ENCODE measurements at places on chromosomes 1 and 21.

GRCh38 chr1:156124557-156125483 is 10.3 kb downstream of the LMNA start:
- peak; percentile 63 for DNase-seq

DNA sequence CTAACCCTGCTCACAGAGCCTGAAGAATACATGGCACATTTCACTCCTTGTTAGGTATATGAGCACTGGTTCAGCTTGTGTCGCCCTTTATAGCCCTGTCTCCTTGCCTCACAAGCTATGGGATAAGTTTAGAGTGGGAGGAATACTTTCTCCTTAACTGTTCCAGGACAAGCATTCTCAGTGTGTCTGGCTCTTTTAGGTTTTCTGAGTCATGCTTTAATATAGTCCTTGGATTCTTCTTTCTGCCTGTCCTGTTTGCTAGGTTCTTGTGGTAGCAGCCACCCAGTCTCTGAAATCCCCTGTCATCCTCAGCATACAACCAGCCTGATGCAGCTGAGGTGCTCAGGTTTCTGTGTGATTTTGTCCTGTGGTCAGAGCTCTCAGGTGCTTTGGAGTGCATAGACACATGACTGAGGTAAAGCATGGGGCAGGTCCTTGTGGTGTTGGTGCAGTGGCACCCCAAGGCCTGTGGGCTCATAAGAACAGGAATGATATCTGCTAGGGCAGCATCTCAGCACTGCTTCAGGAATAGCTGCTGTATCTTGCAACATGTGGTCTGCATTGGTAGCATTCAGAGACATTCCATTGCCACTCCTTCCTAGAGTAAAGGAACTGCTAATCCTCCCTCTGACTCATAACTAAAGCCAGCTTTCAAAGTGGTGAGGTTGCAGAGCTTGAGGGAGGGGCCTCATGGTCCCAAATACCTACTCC is 14.2 kb upstream of the CASQ2 start:
- no peak for DNase-seq

- DNase-seq: no peak
Observed at GRCh38 chr1:86938855-86939254, 24.4 kb downstream of the HS2ST1 start.

DNA sequence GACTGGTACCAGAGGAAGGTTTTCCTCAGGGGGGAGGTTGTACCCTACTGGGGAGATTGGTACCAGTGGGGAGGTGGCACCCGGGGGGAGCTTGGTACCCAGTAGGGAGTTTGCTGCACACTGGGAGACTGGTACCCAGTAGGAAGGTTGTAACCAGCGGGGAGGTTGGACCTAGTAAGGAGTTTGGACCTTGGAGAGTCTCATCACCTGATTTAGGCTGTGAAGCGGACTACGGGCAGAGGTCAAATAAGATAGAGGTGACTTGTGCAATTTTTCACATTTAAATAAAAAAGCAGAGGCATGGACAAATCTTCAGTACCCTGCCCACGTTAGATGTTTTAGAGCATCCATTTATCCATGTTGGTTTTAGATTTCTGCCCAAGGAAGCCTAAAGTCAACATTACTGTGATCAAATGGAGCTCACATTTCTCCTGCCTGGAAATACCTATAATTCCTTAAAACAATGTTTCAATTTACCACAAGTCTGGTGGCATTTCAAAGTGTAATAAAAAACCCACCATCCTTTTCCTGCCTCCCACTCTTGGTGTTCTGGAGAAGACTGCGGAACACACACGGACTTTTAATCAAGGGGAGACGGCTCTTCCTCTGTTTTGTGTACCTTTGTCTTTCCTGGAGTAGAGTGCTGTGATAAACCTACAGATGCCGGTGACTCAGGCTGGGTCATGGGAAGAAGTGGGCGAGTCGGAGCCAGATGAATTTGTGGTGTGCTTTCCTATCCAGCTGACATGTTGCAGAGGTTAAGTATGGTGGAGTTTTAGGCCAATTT is 36.2 kb upstream of the MRPS6 start:
- no peak for DNase-seq

DNA sequence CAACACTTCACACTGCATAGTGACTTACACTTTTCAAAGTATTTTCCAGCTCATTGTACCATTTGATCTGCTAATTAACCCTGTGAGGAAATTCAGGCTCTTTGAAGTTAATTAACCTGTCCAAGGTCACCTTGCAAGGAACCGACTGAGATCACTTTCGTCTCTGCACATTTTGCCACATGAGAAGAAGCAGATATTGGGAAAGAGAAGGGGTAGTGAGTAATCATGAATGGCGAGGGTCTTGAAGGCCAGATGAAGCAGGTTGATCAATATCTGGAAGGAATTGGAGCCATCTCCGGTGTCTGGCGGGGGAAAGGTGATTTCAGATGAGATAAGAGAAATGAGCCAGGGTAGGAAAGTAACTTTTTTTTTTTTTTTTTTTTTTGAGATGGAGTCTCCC is 3.4 kb downstream of the APOA2 start:
- DNase-seq: no peak

- no peak for DNase-seq
Observed at GRCh38 chr1:95744731-95745130, 510.7 kb downstream of the RWDD3 start.

DNA sequence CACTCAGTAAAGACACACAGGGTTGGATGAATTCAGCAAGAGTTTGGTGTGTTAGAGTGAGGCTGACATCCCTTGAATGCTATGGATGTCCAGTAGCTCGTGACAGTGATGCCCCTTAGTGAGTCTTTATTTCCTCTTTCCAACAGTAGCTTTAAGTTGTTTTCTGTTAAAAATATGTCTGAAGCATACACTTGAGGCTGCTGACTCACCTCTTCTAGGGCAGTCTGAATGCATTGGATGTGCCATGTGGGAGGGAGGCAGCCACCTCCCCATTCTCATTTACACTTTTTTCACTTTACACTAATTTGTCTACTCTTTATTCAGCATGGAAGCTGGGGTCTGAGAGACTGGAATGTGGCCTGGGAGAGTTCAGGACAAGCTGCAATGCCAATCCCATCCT is 17.6 kb downstream of the NOS1AP start:
- no peak for DNase-seq

- DNase-seq: no peak
Observed at GRCh38 chr1:161691846-161692245, 15.2 kb upstream of the FCRLA start.

DNA sequence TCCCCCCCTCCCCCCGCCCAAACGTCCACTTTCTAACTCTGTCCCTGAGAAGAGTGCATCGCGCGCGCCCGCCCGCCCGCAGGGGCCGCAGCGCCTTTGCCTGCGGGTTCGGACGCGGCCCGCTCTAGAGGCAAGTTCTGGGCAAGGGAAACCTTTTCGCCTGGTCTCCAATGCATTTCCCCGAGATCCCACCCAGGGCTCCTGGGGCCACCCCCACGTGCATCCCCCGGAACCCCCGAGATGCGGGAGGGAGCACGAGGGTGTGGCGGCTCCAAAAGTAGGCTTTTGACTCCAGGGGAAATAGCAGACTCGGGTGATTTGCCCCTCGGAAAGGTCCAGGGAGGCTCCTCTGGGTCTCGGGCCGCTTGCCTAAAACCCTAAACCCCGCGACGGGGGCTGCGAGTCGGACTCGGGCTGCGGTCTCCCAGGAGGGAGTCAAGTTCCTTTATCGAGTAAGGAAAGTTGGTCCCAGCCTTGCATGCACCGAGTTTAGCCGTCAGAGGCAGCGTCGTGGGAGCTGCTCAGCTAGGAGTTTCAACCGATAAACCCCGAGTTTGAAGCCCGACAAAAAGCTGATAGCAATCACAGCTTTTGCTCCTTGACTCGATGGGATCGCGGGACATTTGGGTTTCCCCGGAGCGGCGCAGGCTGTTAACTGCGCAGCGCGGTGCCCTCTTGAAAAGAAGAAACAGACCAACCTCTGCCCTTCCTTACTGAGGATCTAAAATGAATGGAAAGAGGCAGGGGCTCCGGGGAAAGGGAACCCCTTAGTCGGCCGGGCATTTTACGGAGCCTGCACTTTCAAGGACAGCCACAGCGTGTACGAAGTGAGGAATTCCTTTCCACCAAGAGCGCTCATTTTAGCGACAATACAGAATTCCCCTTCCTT is 158.1 kb downstream of the RUNX1 start:
- no peak for DNase-seq

GRCh38 chr21:16437586-16437985 is 707.8 kb downstream of the USP25 start:
- no peak for DNase-seq

Data from CD4-positive, alpha-beta T cell treated with Interleukin-15 for 1 hour (primary cell).